T-cell (primary cell): ENCODE measurements at places on chromosomes 2 and 18. TPM values are rescaled to one million over a fixed set of nuclear protein-coding genes. Genes with fewer than 3 reads are reported as not detected.
A peak's percentile ranks its signal among the peaks of the same experiment; 100 is the strongest.

DNA sequence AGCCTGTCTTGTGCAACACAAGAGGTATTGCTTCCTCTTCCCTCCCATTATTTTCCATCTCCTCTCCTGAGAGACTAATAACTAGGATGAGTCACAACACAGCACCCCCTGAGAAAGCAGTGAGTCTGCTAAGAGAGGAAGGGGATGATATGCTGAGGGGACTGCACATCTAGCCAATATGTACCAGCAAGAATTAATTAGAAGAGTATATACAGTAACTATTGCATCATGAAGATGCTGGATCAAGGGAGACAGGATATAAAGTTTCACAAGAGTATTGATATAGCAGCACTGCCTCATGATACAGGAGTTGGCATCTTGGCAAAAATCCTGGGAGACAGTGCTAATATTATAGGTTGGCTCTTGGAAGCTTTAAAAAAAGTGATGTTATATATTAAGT, 289.9 kb upstream of the RBMS1 start:
- DNase-seq, result no peak

DNA sequence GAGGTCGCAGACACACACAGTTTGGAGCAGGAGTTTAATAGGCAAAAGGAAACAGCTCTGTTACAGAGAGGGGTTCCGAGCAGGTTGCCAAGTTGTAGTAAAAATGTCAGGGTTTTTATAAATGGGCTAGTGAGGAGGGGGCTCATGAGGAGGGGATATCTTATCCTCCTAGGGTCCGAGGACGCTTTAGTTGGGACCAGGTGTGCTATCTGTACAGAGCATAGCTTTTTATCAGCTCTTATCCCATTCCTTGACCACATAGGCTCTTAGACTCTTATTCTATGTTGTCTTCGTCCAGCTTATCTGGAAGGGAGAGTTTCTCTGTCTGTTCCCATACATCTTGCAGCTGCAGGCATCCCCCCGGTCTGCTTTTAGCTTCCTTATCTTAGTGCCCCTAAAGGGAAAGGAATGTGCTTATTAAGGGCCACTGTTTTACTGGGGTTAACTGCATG, 44.7 kb downstream of the PDK1 start:
- DNase-seq, result no peak

GRCh38 chr18:54260396-54261072, 8.8 kb upstream of the POLI start:
- no peak for DNase-seq

DNA sequence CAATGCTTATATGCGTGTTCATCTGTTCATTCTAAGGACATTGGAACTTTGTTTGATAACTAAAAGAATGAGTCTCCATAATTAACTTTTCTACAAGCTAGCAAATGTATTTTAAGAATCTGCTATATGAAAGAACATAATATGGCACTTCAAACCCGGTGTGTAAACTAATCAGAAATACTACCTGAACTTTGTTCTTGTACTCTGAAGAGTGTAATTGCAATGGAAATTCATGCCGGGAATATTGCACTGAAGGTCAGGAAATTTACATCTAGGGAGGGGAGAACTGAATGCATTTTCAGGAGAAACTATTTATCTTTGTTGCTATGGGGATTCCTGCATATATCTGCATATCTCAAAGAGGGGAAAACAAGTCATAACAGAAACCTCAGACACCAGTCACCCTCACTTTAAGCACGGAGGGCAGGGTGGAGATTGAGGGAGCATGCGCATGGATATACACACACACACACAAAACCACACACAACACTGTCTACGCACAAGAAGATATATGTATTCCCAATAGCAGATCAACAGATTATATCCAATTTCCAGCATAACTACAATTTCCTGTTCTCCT, 76.2 kb downstream of the DTNA start:
- DNase-seq, result no peak

GPAT2 gene
- total RNA-seq, result not detected

- no peak for DNase-seq
Observed at GRCh38 chr2:151020411-151020810, 241.3 kb downstream of the RBM43 start.

- no peak for DNase-seq
Observed at GRCh38 chr2:135974036-135974435, 11.4 kb downstream of the DARS1 start.

DNA sequence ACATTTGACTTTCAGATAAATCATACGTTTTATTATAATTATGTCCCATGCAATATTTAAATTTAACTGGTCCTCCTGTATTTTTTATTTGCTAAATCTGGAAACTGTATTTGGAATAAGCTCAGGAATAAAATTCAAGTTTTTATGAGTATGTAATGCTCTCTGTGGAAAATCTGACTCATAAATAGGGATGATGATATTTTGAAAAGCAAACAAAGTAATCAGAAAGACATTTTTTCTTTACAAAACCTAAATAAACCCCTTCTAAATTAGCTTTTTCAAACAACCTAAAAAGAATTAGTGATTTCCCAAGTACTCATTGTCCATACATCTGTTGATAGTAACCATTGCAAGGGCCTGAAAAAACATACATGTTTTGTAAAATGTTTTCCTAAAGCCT, 41.1 kb downstream of the ASB1 start:
- DNase-seq, result no peak

DNA sequence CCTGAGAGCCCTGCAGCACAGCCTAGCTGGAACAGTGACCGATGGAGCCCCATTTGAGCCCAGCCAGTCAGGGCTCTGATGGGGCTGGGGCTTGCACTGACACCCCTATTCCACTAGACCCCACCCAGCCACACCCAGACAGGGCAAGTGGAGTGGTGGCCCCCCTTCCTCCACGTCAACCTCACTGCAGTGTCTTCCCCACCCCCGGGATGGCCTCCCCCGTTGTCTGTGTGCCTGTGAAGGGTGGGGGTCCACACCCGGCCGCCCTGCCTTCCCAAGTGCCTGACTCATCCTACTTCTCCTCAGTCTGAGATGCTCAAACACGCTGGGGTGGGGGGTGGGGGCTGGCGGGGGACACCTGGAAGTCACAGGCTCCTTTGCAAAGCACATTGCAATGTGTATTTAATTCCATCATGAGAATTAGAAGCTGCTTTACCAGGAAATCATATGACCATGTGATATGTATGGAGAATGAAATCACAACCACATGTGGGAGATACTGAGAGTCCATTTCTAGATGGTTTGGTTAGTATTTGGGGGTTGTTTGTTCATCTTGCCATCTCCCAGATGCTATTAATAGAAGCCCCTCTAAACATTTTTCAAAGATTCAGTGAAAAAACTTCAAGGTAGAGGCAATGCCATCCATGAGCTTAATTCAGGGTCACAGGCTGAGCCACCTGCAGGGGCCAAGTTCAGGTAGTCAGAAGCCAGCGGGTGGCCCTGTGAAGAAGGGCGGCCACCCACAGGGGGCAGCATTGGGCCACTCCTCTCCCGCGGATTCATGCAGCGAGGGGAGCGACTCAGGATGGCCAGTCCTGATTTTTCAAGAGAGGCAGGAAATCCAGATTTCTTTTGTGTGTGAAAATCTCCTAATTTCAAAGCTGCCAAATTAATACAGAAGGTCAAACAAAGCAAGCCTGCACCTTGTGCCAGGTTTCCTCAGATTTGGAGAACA, 22.7 kb upstream of the GMPPA start:
- DNase-seq, result peak; percentile 34

MYL1 gene
- total RNA-seq, result not detected
